Eye (tissue), 1 donor: ENCODE measurements at places on chromosomes 5 and 9.

- no peak for DNase-seq
These were observed 232.8 kb downstream of the ARHGEF28 start for GRCh38 chr5:73858776-73859175.

DNA sequence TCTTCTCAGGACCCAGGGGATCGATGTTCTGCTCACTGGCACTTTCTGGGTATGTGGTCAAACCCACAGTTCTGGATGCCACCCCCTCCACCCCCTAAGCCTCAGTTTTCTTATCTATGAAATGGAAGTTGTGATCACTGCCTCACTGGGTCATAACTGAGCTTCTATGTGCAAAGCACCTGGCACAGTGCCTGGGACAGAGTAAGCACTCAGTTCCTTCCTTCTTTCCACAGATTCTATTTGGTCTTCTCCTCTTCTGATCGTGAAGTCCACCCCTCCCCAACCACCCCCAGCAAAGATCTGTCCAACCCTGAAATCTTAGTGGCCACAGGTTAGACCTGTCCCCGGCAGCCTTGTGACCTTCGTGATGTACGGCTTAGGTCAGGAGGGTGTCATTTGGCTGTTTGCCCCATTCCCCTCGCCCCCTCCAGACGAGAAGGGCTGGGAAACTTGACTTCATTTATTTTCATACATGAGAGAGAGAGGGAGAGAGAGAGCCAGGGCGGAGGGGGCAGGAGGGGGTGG lies 181.4 kb downstream of the FGF18 start:
- DNase-seq = no peak

- DNase-seq = no peak
These were observed 34.4 kb upstream of the CDH12 start for GRCh38 chr5:22887566-22887965.

DNA sequence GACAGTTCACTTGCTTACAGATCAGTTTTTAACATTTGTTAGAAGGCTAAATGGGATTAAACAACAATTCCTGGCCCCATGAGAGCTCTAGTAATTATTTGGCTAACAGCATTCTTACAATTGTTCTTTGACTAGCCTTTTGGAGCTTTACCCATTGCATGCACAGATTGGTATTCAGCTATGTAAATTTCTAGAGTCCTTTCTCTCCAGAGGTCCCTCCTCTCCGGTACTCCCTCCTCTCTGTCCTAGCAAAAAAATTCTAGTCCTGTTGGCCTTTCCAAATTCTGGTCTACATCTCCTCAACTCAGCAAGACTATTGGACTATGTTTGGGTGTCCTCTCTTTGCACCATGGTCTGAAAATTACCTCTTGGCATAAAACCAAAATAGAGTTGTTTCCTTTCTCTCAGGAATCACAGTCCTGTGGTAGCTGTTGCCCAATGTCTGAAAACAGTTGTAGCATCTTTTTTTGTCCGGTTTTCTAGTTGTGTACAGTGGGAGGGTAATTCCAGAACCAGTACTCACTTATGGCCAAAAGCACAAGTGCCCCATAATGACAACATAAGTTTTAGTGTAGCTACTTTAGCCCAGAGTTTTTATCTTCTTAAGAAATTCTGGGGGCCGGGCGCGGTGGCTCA lies 18.1 kb downstream of the SAR1B start:
- DNase-seq = no peak

GRCh38 chr5:40784916-40785315 lies 13.3 kb downstream of the PRKAA1 start:
- no peak for DNase-seq

- DNase-seq = no peak
These were observed 339.5 kb downstream of the BNC2 start for GRCh38 chr9:16530669-16531642.

DNA sequence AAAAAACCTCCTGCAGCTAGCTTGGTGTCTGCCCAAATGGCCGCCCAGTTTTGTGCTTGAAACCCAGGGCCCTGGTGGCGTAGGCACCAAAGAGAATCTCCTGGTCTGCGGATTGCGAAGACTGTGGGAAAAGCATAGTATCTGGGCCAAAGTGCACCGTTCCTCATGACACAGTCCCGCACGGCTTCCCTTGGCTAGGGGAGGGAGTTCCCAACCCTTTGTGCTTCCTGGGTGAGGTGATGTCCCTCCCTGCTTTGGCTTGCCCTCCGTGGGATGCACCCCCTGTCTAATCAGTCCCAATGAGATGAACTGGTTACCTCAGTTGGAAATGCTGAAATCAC lies 83.0 kb upstream of the JAK2 start:
- no peak for DNase-seq
